ENCODE measurements at places on chromosomes 6 and 20. TPM values are rescaled to one million over a fixed set of nuclear protein-coding genes. Genes with fewer than 3 reads are reported as not detected.

GRCh38 chr20:10134176-10134575, 84.5 kb upstream of the SNAP25 start:
- no peaks in the 10 kb centered on the region for H3K27me3 ChIP-seq
- H3K4me3 ChIP-seq = no peak overlapping the region
- peaks cover 3% of the 10 kb centered on the region for H3K4me1 ChIP-seq
- DNase-seq = no peak

- H3K36me3 ChIP-seq = no peaks in the 10 kb centered on the region
- no peak for DNase-seq
- H3K27ac ChIP-seq = no peak overlapping the region
- H3K4me1 ChIP-seq = no peaks in the 10 kb centered on the region
Measured at GRCh38 chr6:147222160-147222838, 18.1 kb downstream of the STXBP5 start.

DNA sequence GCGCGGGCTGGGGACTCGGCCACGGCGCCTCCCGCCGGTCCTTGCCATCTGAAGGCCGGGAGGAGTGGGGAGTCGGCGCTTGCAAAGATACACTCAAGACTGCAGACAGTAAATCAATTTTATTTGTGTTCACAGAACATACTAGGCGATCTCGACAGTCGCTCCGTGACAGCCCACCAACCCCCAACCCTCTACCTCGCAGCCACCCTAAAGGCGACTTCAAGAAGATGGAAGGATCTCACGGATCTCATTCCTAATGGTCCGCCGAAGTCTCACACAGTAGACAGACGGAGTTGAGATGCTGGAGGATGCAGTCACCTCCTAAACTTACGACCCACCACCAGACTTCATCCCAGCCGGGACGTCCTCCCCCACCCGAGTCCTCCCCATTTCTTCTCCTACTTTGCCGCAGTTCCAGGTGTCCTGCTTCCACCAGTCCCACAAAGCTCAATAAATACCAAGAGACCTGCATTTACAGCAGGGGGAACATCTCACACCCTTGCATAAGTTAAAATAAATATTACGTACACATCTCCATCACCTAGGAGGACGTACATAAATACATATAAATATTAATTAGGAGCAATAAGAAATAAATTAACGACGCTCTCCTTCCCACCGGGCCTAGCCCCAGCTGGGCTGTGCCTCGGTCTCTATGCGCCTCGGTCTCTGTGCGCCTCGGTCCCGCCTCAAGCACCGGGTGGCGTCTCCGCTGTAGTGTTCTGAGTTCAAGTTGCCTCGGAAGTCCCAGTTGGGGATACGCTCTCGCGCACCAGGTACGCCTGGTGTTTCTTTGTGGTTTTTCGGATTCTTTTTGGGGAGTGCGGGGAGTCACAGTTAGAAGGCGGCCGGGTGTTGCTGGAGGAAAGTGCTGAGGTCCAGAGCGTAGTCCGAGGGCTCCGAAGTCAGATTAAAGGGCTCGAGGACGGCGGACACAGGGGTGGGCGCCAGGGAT, 889 bp upstream of the FLOT1 start:
- peak overlapping the region; percentile 82 for H3K4me3 ChIP-seq
- no peaks in the 10 kb centered on the region for H3K27me3 ChIP-seq
- peaks cover 16% of the 10 kb centered on the region for H3K4me1 ChIP-seq
- peak; percentile 44 for DNase-seq

- H3K27me3 ChIP-seq = no peaks in the 10 kb centered on the region
- H3K4me1 ChIP-seq = no peaks in the 10 kb centered on the region
- no peaks in the 10 kb centered on the region for H3K36me3 ChIP-seq
- no peak overlapping the region for H3K4me3 ChIP-seq
- no peak for DNase-seq
- H3K27ac ChIP-seq = no peak overlapping the region
Measured at GRCh38 chr6:50288881-50289280, 239.2 kb upstream of the DEFB112 start.

GRCh38 chr6:109436041-109436440, 4.4 kb downstream of the PPIL6 start:
- H3K27ac ChIP-seq = no peak overlapping the region
- DNase-seq = no peak
- no peaks in the 10 kb centered on the region for H3K36me3 ChIP-seq
- H3K27me3 ChIP-seq = no peaks in the 10 kb centered on the region
- H3K4me3 ChIP-seq = no peak overlapping the region

- H3K4me1 ChIP-seq = no peaks in the 10 kb centered on the region
- H3K4me3 ChIP-seq = no peak overlapping the region
- no peaks in the 10 kb centered on the region for H3K27me3 ChIP-seq
- H3K27ac ChIP-seq = no peak overlapping the region
- H3K36me3 ChIP-seq = no peaks in the 10 kb centered on the region
- no peak for DNase-seq
Measured at GRCh38 chr6:21447987-21448386, 145.6 kb upstream of the SOX4 start.

GRCh38 chr20:62760471-62760855, 35.8 kb upstream of the MRGBP start:
- no peaks in the 10 kb centered on the region for H3K36me3 ChIP-seq
- DNase-seq = no peak
- H3K4me3 ChIP-seq = no peak overlapping the region
- H3K4me1 ChIP-seq = no peaks in the 10 kb centered on the region

- no peaks in the 10 kb centered on the region for H3K27me3 ChIP-seq
- no peak overlapping the region for H3K27ac ChIP-seq
- no peak overlapping the region for H3K4me3 ChIP-seq
- no peaks in the 10 kb centered on the region for H3K4me1 ChIP-seq
Measured at GRCh38 chr6:100663219-100663863, 198.6 kb upstream of the SIM1 start.

- DNase-seq = no peak
- H3K4me1 ChIP-seq = no peaks in the 10 kb centered on the region
- no peak overlapping the region for H3K4me3 ChIP-seq
- no peak overlapping the region for H3K27ac ChIP-seq
Measured at GRCh38 chr6:91886183-91886795, 1299.4 kb upstream of the MAP3K7 start.

- DNase-seq = peak; percentile 61
- no peak overlapping the region for H3K4me3 ChIP-seq
- no peaks in the 10 kb centered on the region for H3K4me1 ChIP-seq
- no peak overlapping the region for H3K27ac ChIP-seq
- no peaks in the 10 kb centered on the region for H3K36me3 ChIP-seq
- no peaks in the 10 kb centered on the region for H3K27me3 ChIP-seq
Measured at GRCh38 chr6:106997392-106998158, 23.0 kb upstream of the CD24 start.

GRCh38 chr20:49646528-49646927, 67.2 kb downstream of the B4GALT5 start:
- H3K4me1 ChIP-seq = no peaks in the 10 kb centered on the region
- peaks cover 74% of the 10 kb centered on the region for H3K36me3 ChIP-seq
- no peak overlapping the region for H3K4me3 ChIP-seq
- H3K27ac ChIP-seq = no peak overlapping the region
- H3K27me3 ChIP-seq = no peaks in the 10 kb centered on the region

- no peaks in the 10 kb centered on the region for H3K27me3 ChIP-seq
- no peak overlapping the region for H3K27ac ChIP-seq
- H3K4me3 ChIP-seq = no peak overlapping the region
- H3K4me1 ChIP-seq = no peaks in the 10 kb centered on the region
- no peak for DNase-seq
Measured at GRCh38 chr6:45783716-45784115, 231.9 kb downstream of the CLIC5 start.

DNA sequence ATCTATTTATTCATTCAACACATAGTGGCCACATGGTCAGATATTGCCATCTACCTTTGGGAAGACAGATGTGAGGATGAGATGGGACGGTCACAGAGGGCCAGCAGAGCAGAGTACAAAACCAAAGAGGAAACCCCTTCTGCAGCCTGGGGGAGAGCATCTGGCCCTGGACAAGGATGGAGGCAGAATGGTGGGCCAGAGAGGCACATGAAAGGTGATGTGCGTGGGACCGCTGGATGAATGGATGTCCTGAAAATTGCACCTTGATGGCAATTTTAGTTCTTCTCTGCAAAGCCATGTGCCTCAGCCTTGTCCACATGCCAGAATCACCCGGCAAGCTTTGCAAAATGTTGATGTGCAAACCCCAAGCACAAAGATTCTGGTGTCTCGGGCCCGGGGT, 77.4 kb upstream of the CD93 start:
- H3K27ac ChIP-seq = no peak overlapping the region
- no peak for DNase-seq
- H3K4me3 ChIP-seq = no peak overlapping the region

- no peaks in the 10 kb centered on the region for H3K4me1 ChIP-seq
- H3K36me3 ChIP-seq = no peaks in the 10 kb centered on the region
- no peak overlapping the region for H3K4me3 ChIP-seq
- DNase-seq = no peak
- H3K27ac ChIP-seq = no peak overlapping the region
- no peaks in the 10 kb centered on the region for H3K27me3 ChIP-seq
Measured at GRCh38 chr20:59170406-59171349, 7.1 kb downstream of the ZNF831 start.

DNA sequence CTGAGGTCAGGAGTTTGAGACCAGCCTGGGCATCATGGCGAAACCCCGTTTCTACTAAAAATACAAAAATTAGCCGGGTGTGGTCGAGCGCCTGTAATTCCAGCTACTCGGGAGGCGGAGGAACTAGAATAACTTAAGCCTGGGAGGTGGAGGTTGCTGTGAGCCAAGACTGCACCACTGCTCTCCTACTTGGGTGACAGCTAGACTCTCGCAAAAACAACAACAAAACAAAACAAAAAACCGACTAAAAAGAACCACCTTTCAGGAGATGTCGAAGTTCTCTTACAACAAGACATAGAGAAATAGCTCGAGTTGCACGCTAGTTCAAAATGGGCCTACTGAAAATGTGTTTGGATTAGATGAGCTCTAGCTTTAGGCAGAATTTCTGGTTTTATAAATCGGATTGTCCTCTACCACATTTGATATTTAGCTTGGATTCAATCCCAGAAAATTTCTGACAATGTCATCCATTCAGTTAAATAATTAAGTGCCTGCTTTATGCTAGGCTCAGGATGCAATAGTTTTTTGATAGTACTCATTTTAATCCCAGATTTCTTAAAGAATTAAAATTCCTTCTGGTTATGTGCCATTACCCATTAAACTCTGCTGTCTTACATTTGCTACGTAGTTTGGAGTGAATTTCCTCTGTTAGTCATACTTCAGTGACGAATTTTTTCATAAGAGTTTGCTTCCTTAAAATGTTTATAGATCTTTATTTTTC, 137.5 kb upstream of the SHLD1 start:
- no peak overlapping the region for H3K27ac ChIP-seq
- H3K36me3 ChIP-seq = no peaks in the 10 kb centered on the region
- no peaks in the 10 kb centered on the region for H3K27me3 ChIP-seq
- no peaks in the 10 kb centered on the region for H3K4me1 ChIP-seq
- no peak for DNase-seq

GRCh38 chr6:23349521-23350147, 776.4 kb upstream of the NRSN1 start:
- H3K4me1 ChIP-seq = no peaks in the 10 kb centered on the region
- no peak overlapping the region for H3K4me3 ChIP-seq
- no peaks in the 10 kb centered on the region for H3K36me3 ChIP-seq
- DNase-seq = no peak
- H3K27ac ChIP-seq = no peak overlapping the region

GRCh38 chr20:51978070-51978501, 175.8 kb upstream of the SALL4 start:
- no peaks in the 10 kb centered on the region for H3K27me3 ChIP-seq
- no peak for DNase-seq
- no peaks in the 10 kb centered on the region for H3K4me1 ChIP-seq

GRCh38 chr6:92341201-92341600, 1078.2 kb downstream of the EPHA7 start:
- no peak overlapping the region for H3K4me3 ChIP-seq
- no peaks in the 10 kb centered on the region for H3K36me3 ChIP-seq
- no peak overlapping the region for H3K27ac ChIP-seq
- no peaks in the 10 kb centered on the region for H3K27me3 ChIP-seq
- no peak for DNase-seq

GRCh38 chr6:123118811-123119210, 122.8 kb downstream of the CLVS2 start:
- no peaks in the 10 kb centered on the region for H3K27me3 ChIP-seq
- H3K27ac ChIP-seq = no peak overlapping the region
- no peak overlapping the region for H3K4me3 ChIP-seq
- no peak for DNase-seq
- no peaks in the 10 kb centered on the region for H3K4me1 ChIP-seq

DNA sequence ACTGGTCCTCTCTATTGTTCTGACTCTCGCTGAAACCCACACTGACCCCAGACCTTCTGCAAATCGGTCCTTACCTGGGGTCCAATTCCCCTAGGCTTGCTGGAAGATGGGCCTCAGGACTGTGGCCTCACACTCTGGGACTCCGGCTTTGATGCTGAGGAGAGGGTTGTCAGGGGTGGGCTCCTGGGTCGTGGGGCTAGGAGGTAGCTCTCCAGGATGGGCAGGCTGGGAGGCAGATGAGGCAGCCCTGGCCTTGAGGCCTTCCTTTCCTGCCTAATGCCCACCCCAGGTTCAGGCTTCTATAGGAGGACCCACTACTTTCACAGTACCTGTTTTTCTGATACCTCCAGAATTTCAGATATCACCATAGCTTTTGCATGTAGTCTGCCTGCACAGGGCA, 21.4 kb downstream of the HLA-F start:
- H3K36me3 ChIP-seq = no peaks in the 10 kb centered on the region
- no peak for DNase-seq
- no peak overlapping the region for H3K27ac ChIP-seq
- H3K4me3 ChIP-seq = no peak overlapping the region
- no peaks in the 10 kb centered on the region for H3K27me3 ChIP-seq

GRCh38 chr20:49275636-49276035, 2.2 kb downstream of the ZNFX1 start:
- H3K4me3 ChIP-seq = no peak overlapping the region
- DNase-seq = no peak
- peaks cover 26% of the 10 kb centered on the region for H3K36me3 ChIP-seq
- peaks cover 21% of the 10 kb centered on the region for H3K4me1 ChIP-seq
- no peaks in the 10 kb centered on the region for H3K27me3 ChIP-seq

- H3K4me3 ChIP-seq = no peak overlapping the region
- DNase-seq = no peak
- H3K4me1 ChIP-seq = no peaks in the 10 kb centered on the region
- no peak overlapping the region for H3K27ac ChIP-seq
- H3K36me3 ChIP-seq = no peaks in the 10 kb centered on the region
Measured at GRCh38 chr6:16324606-16325225, 86.3 kb downstream of the GMPR start.

Gene RAB5IF
- 232 TPM for total RNA-seq

Gene TCP11
- total RNA-seq = not detected

Gene PTPRT
- total RNA-seq = 0.51 TPM

Gene PLCB1
- 7.9 TPM for total RNA-seq

Gene SDC4
- total RNA-seq = 87.1 TPM

Gene TREML2
- total RNA-seq = 0.16 TPM

Gene IMPG1
- total RNA-seq = not detected
